ENCODE measurements at places on chromosomes 1 and 21.

DNA sequence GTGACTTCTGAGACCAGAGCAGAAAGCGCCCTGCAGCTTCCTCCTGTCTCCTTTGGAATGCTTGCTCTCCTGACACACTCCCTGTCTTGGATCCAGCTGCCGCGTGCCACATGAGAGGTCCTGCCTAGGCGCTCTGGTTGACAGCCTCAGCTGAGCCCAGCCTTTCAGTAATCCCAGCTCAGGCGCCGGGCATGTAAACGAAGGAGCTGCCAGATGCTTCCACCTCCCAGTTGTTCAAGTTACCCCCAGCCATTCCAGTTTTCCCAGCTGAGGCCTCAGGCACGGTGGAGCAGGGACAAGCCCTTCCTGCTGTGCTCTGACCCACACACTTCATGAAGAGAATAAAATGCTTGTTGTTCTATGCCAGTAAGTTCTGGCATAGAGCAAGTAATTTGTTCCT, 14.3 kb upstream of the CD34 start:
- no peak for DNase-seq

- DNase-seq, result no peak
Observed at GRCh38 chr1:82759035-82759434, 958.3 kb downstream of the ADGRL2 start.

DNA sequence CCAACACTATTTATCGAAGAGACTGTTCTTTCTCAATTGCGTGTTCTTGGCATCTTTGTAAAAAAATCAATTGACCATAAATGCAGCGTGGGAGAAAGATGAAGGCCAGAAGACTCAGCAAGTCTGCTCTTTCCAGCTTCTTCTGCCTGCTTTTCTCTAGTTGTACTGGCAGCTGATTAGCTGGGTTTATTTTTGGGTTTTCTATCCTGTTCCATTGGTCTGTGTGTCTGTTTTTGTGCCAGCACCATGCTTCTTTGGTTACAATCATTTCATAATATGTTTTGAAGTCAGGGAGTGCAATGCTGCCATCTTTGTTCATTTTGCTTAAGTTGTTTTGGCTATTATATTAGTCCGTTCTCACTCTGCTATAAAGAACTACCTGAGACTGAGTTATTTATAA, 201.8 kb upstream of the B3GALT2 start:
- DNase-seq, result no peak

DNA sequence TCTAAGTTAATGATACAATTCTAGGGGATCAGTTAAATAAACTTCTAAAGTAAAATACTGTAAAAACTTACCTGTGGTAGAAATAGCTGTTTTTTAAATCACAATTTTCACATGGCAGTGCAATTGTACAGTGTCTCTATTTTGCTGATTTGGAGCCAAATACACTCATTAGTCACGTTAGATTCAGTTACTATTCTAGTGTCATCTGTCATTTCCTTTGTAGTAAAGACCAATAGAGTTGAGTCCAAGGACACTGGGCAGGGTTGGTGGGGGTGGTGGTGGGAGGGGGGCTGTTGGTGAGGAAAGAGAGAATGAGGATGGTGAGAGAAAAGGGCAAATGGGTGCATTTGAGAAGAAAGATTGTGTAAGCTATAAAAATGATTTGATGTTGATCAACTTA, 33.6 kb downstream of the CD55 start:
- no peak for DNase-seq

- no peak for DNase-seq
Observed at GRCh38 chr1:12539705-12540579, 78.1 kb downstream of the DHRS3 start.

- DNase-seq, result no peak
Observed at GRCh38 chr1:34342334-34342733, 165.6 kb downstream of the C1orf94 start.

- DNase-seq, result no peak
Observed at GRCh38 chr1:2910211-2910610, 108.7 kb upstream of the TTC34 start.

GRCh38 chr1:206463137-206463536, 7.1 kb upstream of the IKBKE start:
- no peak for DNase-seq

- DNase-seq, result no peak
Observed at GRCh38 chr1:10635992-10636391, 160.5 kb downstream of the CASZ1 start.

GRCh38 chr1:12275370-12275769, 45.5 kb downstream of the VPS13D start:
- DNase-seq, result peak; percentile 13

DNA sequence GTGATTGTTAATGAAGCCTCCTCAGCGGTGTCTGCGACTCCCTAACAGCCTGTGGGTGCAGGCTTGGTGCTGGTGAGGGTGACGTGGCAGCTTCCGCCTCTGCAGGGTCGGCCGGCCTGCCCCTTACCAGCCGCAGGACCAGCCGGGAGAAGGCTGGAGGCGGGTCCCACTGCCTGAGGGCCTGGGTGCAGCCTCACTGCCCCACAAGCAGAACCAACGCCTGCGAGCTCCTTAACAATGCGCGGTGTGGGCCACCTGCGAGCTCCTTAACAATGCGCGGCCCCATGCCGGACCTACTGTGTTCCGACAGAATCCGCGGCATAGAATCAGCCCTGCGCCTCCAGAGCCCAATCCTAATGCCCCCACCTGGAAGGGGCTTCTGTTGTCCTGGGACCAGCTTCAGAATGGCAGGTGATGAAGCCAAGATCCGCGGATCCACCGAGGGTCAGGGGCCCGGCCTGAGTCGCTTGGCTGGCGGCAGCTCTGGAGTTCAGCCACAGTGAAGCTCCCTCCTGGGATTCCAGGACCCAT, 54.4 kb upstream of the AJAP1 start:
- no peak for DNase-seq

DNA sequence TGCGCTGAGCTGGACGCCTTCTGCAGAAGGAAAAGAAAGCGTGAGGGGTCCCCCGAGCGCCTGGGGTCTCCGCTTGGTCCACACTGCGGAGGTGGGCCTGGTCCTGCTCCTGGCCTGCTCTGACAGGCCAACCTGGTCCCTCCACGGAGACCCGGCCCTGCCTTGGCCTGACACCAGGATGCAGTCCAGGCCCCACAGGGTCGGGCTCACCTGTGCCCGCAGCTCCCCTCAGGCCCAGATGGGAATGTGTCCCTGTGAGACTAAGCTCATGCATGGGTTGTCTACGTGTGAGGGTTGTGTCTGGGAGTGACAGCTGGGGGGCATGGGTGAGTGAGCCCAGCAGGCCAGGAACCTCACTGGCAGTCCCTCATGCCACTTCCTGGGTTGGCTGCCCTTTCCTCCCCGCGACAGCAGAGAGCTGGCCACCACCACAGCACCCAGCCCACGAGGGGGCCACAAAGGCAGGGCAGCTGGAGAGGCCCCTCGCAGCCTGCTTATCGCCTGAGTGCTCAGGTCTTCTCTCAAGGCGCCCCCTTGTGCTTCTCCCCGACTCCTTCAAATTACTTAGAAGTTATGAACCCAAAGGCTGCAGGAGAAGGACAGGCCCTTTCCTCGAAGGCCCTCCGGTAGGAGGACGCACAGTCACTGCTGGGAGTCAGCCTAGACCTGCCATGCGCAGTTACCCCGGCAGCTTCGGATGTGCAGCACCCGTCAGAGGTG, 41.1 kb downstream of the SLC45A1 start:
- DNase-seq, result no peak

- DNase-seq, result no peak
Observed at GRCh38 chr1:113846391-113847035, 25.0 kb downstream of the PTPN22 start.

DNA sequence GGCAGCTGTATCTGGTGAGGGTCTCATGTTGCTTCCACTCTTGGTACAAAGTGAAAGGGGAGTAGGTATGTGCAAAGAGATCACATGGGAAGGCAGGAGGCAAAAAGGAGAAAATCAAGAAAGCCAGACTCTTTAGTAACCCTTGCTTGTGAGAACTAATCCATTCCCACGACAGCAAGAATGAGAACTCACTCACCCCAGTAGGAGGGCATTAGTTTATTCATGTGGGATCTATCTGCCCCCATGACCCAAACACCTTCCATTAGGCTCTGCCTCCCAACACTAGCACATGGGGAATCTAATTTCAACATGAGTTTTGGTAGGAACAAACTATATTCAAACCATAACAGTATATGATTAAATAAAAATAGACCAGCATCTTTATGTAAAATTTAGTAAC, 57.6 kb downstream of the ZNHIT6 start:
- DNase-seq, result no peak

DNA sequence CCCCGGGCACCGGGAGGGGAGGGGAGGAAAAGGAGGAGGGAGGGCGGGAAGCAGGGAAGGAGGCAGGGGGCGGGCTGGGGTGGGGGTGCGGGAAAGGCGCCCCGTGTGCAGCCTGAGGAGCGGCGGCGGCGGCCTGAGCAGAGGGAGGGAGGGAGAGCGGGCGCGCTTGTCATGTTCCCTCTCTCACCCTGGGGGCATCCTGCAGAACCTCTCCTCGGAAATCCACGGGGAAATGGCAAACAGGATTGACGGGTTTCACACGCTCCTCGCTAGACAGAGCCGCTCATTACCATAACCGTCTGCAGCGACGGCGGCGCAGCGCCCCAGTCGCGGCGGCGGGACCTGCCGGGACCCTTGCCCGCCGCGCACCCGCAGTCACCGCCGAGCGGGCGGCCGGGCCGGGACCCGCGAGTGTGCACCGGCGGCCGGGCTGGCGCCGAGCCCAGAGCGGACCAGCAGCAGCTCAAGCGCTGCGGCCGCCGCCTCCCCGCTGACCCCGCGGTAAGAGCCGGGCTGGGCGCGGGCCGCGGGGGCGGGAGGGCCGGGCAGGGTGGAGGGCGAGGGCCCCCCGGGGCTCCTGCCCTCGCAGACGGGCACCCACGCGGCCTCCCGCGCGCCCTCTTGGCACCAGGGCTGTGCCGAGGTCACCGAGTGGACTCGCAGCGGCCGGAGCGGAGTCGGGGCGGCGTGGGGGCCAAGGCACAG, at the start of gene SERTAD4:
SERTAD4 (plus strand) TSS at position 286 of the 705 bp plus-strand sequence. CDS start 5,165 bp downstream, outside the sequence.
- no peak for DNase-seq

- DNase-seq, result no peak
Observed at GRCh38 chr1:2347409-2347785, 44.0 kb downstream of the MORN1 start.

DNA sequence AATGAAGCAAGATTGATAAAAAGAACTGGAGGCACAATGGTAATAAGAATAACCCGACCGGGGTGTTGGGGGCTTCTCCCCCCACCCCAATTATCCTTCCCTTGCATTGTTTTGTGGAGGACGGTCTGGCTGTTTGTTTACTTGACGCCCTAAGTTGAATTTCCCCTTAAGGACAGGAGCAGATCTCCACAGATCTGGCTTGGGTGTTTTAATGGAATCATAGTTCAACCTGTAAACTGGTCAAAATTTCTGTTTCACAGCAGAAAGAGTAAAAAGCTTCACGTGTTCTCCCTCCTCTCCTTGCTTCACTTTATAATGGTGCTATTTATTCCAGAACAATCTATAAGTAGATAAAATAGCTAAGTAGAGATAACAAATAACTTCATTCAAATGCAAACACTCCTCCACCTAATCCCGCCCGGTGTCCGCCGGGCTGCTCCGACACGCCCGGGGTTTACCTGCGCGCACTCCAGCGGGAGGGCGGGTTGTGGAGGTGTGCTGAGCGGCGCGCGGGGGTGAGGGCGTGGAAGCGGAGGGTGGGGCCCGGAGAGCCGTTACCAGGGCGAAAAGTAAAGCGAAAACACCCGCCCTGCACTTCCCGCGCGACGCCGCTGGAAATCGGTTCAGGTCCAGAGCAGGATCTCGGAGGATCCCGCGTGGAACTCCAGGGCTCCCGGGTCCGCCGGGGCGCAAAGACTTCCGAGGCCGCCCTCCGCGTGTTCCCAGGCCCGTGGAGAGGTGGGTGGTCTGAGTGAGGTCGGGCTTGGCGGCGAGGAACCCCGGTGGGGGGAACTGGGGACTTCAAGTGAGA, 2.0 kb upstream of the ATF3 start:
- DNase-seq, result peak; percentile 84

- no peak for DNase-seq
Observed at GRCh38 chr1:93967306-93967705, 58.1 kb upstream of the GCLM start.

DNA sequence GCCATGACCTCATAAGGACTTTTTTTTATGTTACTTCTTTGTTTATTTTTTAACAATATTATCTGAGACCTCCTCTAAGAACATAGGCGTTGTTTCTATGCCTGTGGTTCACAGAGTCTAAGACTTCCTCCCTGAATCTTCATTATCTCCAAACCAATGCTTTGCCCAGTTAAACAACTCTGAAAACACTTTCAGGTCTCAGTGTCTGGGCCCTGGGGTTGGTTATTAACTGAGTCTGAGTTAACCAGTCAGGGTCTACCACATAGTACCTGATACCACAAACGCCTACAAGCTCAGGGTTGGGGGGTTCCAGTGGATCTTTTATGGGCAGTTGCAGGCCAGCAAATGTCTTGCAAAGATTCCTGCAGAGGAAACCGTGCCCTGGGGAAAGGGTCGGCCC, 138.2 kb downstream of the AJAP1 start:
- DNase-seq, result no peak

GRCh38 chr1:3598051-3598491, 13.2 kb downstream of the MEGF6 start:
- no peak for DNase-seq

- no peak for DNase-seq
Observed at GRCh38 chr1:26799479-26800142, 11.9 kb downstream of the PIGV start.

DNA sequence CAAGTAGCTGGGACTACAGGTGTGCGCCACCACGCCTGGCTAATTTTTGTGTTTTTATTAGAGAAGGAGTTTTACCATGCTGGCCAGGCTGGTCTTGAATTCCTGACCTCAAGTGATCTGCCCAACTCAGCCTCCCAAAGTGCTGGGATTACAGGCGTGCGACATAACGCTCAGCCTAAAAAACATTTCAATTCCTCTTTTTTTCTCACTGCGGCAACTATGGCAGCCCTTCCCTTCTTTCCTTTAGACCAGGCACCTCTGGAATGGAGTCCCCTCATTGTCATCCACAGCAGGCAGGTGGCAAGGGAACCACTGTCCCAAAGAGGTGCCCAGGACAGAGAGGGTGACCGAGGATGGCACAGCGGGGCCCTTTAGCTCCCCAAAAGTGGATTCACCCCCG, 14.1 kb downstream of the CEP104 start:
- peak; percentile 49 for DNase-seq

DNA sequence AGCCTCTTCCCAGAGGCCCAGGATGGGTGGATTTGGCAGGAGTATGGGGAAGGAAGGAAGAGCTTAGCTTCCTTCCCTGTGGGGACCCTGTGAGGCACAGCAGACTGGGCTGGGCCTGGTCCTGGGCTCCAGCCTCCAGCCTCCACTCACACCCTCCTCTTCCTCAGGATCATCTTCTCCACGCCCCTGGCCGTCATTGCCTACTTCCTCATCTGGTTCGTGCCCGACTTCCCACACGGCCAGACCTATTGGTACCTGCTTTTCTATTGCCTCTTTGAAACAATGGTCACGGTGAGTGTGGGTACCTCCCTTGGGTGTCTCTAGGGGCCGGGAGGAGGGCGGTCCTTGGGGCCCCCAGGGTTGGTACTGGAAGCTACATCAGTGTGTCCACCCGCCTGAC, 10.1 kb downstream of the MFSD2A start:
- peak; percentile 59 for DNase-seq

All from suppressor macrophage (primary cell).